EH (cell line): ENCODE measurements at places on chromosomes 13 and 19.

GRCh38 chr19:54536956-54537355 is 34.3 kb downstream of the LAIR2 start:
- no peak for DNase-seq

DNA sequence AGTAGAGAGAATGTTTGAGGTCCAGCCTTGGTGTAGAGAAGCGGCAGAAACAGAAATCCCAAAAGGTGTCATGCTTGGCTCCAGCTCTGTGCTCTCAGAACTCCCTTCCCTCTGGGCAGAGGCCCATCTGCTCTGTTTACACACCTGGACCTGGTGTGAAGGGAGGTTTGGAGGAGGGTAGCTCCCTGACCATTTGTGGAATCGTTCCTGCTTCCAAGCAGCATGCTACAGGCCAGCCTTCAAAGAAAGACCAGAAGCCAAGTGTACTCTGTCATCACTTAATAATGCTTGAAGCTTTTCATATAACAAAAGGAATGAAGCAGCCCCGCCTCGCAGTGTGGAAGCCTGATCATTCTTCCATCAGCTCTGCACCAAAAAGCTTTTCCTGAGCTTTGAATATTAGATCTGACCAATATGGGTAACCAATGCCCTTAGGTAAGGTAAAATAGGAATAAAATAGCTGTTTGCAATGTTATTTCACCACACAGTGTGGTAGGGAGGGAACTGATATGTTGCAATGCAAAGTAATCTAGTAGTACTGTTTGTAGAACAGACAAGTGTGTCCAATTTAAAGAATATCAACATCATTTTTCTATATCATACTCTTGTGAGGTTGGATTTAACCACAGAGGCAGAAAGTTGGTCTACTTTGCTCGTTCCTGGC is 63.3 kb downstream of the ZIC5 start:
- no peak for DNase-seq

- no peak for DNase-seq
Measured at GRCh38 chr19:18644196-18645034, 7.6 kb downstream of the KLHL26 start.

DNA sequence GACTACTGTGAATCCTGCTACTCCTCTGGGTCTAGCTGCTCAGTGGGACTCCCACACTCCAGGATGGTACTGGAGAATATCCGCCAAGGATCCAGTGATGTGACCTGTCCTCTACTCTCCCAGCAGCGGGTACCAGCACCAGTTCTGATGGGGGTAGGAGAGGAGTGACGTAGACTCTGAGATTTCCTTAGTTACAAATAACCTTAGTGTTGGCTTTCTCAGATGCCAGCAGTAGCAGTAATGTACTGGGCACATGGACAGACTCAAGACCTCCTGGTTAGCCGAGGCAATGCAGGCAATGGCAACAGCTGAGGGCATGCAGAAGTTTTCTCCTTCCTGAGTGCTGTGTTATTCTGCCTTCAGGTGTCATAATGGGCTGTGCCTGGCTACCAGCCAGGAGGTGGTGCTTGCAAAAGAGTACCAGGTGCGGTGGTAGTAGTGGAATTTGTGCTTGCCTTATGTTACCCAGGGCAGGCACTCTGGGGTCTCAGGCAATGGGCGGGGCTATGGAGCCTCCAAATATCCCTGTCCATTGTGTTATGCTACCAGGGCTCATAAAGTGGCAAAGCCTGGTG is 105.3 kb upstream of the KLF5 start:
- DNase-seq = no peak

DNA sequence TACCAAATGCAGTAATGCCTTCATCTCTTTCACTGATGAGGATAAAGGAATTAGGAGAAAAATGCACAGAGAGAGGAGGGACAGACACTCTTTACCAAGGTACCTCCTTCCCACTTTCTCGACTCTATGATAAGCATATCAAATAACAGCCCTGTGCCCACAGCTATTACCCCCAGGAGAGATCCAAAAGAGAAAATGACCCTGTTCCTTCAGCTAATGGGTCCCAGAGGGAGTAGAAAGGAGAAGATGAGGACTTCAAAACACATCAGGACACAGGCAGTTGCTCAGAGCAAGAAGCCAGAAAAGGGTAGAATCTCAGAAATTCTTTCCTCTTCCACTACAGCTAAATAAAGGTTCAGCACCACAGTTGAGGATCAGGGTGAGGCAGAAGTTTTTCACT is 80.6 kb downstream of the ABCC4 start:
- no peak for DNase-seq

DNA sequence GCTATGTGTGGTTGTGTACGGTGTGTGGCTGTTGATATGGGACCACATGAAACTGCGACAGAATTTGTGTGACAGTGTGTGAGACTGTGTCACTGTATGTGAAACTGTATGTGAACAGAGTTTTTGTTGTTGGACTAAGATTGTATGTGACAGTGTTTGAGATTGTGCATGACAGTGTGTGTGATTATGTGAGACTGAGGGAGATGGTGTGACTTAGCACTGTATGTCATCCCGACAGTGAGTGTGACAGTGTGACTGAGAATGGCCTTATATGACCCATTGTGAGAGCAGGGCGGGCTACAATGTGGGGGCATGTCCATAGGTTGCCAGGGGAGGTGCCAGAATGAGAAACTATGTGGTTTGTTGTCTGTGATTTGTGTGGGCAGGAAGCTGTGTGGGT is 930 bp downstream of the ZNF583 start:
- DNase-seq = no peak

- DNase-seq = no peak
Measured at GRCh38 chr13:22744688-22745452, 435.9 kb upstream of the SGCG start.

DNA sequence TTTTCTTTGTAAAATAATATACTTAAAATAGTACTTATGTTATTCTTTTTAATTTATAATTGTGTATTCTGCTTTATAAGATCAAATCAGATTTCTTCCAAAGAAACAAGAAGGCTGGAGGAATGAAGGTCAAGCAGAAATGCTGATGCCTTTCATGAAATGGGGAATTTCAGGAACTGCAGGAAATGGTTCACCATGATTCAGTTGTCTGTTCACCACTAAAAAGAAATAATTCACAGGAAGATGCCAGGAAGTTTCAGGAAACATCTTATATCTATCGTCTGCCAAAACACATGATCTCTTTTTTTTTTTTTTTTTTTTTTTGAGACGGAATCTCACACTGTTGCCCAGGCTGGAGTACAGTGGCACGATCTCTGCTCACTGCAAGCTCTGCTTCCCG is 15.7 kb upstream of the SCEL start:
- DNase-seq = no peak

- peak; percentile 11 for DNase-seq
Measured at GRCh38 chr13:27665333-27665732, 43.6 kb downstream of the POLR1D start.

DNA sequence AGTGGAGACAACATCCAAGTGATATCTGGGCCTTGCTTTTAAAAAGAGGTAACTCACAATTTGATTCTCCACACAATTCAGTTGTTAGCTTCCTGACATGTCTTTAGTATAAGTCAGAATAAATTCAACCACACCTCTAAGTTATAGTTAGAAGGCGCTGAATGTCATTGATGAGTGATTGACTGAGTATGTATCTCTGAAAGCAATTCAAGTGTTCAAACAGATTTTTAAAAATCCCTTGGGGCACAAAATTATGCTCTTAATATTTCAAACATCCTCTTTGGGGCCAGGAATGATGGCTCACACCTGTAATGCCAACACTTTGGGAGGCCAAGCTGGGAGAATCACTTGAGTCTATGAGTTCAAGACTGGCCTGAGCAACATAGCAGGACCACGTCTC is 137.0 kb upstream of the PRR20A start:
- no peak for DNase-seq

GRCh38 chr19:49913720-49914119 is 15.3 kb upstream of the ATF5 start:
- DNase-seq = no peak

- no peak for DNase-seq
Measured at GRCh38 chr19:55325172-55325571, at the start of gene TMEM150B. TSS of gene TMEM150B (minus strand) at chr19:55325341. CDS start at chr19:55321036, 4,305 bp downstream.

GRCh38 chr19:955803-956765 is 28.1 kb upstream of the WDR18 start:
- DNase-seq = no peak

GRCh38 chr19:7311911-7312310 is 17.7 kb upstream of the INSR start:
- DNase-seq = no peak

DNA sequence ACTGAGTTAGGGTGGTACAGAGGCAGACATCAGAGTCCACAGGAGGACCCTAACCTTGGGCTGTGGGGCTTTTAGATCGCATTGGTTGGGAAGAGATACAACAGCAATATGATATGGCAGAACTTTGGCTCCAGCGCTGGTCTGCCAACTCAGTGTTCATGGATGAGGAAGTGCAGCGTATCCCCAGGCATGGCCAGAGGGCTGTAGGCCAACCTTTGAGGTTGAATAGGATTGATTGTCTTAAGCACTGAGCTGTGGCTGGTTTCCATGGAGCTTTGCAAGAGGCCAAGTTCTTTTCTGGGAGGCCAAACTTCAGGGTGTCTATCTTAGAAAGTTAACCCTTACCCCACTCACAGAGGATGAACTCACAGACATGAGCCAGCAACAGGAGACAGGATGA is 144.1 kb upstream of the TMTC4 start:
- no peak for DNase-seq

GRCh38 chr19:17235971-17236777 is 9.5 kb downstream of the NR2F6 start:
- DNase-seq = peak; percentile 77

GRCh38 chr13:28337166-28338005 is 157.5 kb downstream of the FLT1 start:
- peak; percentile 97 for DNase-seq

DNA sequence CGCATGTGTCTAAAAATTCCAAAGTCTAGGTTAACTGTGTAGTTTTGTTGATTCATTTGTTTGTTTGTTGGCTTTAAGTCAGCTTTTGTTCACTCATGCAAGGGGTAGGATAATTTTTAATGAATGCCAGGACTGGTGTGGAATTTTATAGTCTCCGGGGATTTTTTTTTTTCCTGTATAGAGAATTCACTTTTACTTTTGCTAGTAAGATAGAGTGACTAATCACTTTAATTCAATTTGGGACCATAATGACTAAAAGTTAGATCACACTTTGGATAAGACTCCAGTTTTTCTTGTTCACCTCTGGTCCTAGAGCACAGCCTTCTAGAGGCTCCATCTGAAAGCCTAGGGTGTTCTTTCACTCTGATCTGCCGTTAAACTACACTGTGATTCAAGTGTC is 1690.0 kb downstream of the PCDH9 start:
- DNase-seq = peak; percentile 39

- no peak for DNase-seq
Measured at GRCh38 chr13:111415246-111415645, 94.8 kb downstream of the TEX29 start.

GRCh38 chr13:42874221-42874620 is 92.8 kb downstream of the FAM216B start:
- no peak for DNase-seq

- DNase-seq = peak; percentile 65
Measured at GRCh38 chr19:3284759-3285646, 60.5 kb downstream of the CELF5 start.

DNA sequence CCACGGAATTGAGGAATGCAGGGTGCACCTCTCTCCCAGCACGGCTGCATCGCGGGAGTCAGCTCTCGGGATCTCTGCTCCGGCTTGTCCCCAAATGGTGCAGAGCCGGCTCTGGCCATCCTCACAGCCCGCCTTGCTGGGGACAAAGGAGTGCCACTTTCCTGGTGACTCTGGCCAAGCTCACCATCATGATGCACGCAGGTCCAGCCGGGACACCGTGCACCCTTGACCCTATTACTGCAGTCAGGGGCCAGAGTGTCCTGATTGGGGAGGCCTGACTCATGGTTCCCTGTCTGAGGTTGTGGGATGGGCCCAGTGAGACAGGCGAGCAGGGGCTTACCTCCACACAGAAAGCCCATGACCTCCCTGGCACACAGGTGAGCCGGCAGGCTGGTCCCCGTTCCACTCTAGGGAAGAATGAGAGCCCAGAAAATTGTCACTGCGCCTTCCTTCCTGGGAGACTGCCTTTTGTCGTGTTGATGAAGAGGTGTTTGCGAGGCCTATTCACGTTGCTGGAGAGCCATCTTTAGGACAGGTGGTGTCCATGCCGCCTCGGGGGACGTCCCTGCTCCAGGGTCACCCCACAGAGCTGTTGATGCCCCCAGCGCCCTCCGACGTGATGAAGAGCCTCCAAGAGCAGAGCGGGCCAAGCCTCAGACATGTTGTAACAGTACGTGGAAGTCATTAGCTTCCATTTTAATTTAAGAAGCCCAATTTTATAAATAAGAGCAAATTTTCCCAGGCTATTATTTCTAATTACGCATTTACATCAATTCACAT is 18.5 kb upstream of the VSTM2B start:
- no peak for DNase-seq

DNA sequence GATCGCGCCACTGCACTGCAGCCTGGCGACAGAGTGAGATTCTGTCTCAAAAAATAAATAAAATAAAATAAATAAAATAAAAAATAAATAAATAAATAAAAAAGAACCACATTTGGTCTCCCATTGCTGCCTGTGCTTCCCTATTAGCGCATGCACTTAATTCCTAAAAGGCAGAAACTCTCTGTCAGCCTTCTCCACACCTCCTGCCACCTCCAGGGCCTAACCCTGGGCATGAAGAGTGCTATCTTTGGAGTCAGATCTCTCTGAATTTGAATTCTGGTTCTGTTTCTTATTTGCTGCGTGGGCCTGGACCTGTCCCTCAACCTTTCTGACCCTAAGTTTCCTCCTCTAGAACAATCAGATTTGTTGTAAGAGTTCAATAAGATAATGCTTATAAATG is 11.3 kb downstream of the NCAN start:
- no peak for DNase-seq

GRCh38 chr13:79349011-79349410 is 57.0 kb downstream of the RBM26 start:
- peak; percentile 32 for DNase-seq

GRCh38 chr13:35941374-35941773 is 189.8 kb downstream of the DCLK1 start:
- no peak for DNase-seq

- no peak for DNase-seq
Measured at GRCh38 chr19:41903193-41903953, 20.4 kb downstream of the ARHGEF1 start.

- no peak for DNase-seq
Measured at GRCh38 chr13:97726664-97727280, 226.7 kb upstream of the IPO5 start.

GRCh38 chr13:20230913-20231838 is 943 bp downstream of the GJB6 start:
- DNase-seq = no peak

DNA sequence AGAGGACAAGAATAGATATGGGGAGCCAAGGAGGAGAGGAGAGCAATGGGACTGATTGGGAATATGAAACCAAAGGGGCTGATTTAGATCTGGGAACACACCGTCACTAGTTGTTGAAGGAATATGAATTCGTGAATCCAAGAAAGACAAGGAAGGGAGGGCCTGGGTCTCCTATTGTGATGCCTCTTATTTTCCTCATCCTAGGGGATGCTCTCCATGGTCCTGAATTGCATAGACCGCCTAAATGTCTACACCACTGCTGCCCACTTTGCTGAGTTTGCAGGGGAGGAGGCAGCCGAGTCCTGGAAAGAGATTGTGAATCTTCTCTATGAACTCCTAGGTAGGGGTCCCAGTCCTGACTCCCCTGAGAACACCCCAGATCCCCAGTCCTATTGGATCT is 21.5 kb downstream of the RYR1 start:
- DNase-seq = peak; percentile 39
